B cell (primary cell): ENCODE measurements at places on chromosomes 7 and 10. TPM values are rescaled to one million over a fixed set of nuclear protein-coding genes. Genes with fewer than 3 reads are reported as not detected.

The SMARCD3 gene
- 0.29 TPM in 1 of 2 replicates, not detected in the other for total RNA-seq

GRCh38 chr10:102334101-102334500 lies 61.4 kb upstream of the NFKB2 start:
- no peak overlapping the region for H3K27ac ChIP-seq
- H3K36me3 ChIP-seq = peaks cover 12% of the 10 kb centered on the region

The ANKRD2 gene
- total RNA-seq = not detected in 2 replicates

DNA sequence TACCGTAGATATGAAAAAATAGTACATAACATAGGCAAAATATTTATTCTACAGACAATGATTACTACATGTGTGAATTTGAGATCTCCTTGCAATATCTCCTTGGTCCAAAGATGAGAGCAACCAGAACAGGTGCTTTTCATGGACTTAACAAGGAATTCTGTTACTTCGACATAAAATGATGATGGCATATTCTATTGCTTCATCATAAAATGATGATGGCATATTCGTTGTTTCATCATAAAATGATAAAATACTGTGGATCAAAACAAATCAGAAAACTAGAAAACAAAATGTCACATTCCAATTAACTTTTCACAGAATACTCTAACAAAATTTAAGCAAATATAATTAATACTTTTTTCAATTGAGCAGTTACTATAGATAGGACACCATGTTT lies 4.8 kb downstream of the OSBPL3 start:
- H3K4me1 ChIP-seq = peaks cover 10% of the 10 kb centered on the region
- no peak overlapping the region for H3K27ac ChIP-seq
- no peak overlapping the region for H3K4me3 ChIP-seq
- no peaks in the 10 kb centered on the region for H3K27me3 ChIP-seq
- no peak for DNase-seq
- H3K36me3 ChIP-seq = no peaks in the 10 kb centered on the region

- H3K36me3 ChIP-seq = no peaks in the 10 kb centered on the region
- DNase-seq = no peak
- no peaks in the 10 kb centered on the region for H3K4me1 ChIP-seq
- no peak overlapping the region for H3K27ac ChIP-seq
- no peaks in the 10 kb centered on the region for H3K27me3 ChIP-seq
Observed at GRCh38 chr7:67413670-67414069, 417.0 kb downstream of the TYW1 start.

DNA sequence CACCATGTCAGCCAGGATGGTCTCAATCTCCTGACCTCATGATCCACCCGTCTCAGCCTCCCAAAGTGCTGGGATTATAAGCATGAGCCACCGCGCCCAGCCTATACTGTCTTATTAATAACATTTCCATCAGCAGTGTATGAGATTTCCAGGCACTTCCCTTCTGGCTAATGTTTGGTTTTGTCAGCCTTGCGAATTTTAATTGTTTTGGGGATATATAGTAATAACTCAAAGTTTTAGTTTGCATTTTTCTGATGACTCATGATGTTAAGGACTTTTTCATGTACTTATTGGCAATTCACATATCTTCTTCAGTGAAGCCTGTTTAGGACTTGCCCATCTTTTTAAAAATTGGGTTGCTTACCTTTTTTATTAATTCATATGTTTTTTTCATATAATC lies 76.0 kb downstream of the TMEM270 start:
- H3K36me3 ChIP-seq = no peaks in the 10 kb centered on the region
- no peak overlapping the region for H3K4me3 ChIP-seq
- H3K4me1 ChIP-seq = no peaks in the 10 kb centered on the region
- no peak for DNase-seq
- no peak overlapping the region for H3K27ac ChIP-seq

The FAM241B gene
- total RNA-seq = 0.54 and 1.1 TPM in 2 replicates

GRCh38 chr10:48285710-48286109 lies 11.2 kb upstream of the FRMPD2 start:
- no peaks in the 10 kb centered on the region for H3K4me1 ChIP-seq
- DNase-seq = no peak
- no peak overlapping the region for H3K4me3 ChIP-seq
- H3K27ac ChIP-seq = no peak overlapping the region
- H3K36me3 ChIP-seq = no peaks in the 10 kb centered on the region

DNA sequence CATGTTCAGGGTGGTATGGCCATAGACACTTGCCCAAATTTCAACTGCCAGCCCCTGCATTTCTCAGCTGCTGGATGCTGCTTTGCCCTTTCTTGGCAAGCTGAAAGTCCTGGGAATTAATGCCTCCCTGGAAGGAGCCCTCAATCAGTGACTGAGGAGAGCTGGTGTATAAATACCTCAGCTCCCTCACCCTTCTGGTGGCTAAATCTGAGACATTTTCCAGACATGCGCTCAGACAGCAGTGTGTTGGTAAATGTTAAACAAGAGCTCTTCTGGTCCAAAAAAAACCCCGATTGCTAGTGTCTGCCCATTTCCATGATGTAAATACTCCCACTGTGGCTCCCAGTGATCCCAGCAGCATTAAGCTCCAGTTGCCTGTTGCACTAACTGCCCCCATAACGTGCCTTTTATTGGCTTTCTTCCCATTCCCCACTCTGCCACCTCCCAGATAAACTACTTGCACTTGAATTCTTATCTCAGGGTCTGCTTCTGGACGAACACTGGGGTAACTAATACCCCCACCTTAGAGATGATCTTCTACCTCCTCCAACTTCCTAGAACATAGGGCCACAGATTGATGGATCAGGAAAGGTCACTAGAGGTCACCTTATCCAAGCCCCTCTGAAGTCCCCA lies 6.7 kb upstream of the MYH16 start:
- no peak for DNase-seq
- no peak overlapping the region for H3K27ac ChIP-seq
- H3K27me3 ChIP-seq = no peaks in the 10 kb centered on the region
- H3K4me1 ChIP-seq = no peaks in the 10 kb centered on the region

DNA sequence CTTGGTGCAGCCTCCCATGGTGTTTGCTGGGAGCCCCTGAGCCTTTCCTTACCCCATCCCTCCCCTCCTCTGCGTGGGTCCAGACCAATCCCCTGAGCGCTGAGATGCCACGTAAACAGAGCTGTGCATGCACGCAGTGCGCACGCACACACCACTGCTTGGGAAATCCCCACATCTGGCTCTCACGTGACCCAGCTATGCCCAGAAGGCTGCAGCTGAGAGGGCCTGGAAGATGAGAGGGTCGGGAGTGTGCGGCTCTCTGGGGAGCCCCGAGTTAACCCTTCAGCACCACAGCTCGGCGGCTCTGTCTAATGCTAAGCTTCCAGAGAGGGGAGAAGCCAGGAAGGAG lies 177.2 kb downstream of the SH3PXD2A start:
- H3K36me3 ChIP-seq = no peaks in the 10 kb centered on the region
- H3K4me1 ChIP-seq = peaks cover 31% of the 10 kb centered on the region
- peak; percentile 96 for DNase-seq
- peak overlapping the region; percentile 80 for H3K27ac ChIP-seq
- peak overlapping the region; percentile 36 for H3K4me3 ChIP-seq
- H3K27me3 ChIP-seq = no peaks in the 10 kb centered on the region

The ACSL5 gene
- total RNA-seq = 36.2 and 37.6 TPM in 2 replicates

- DNase-seq = no peak
- H3K4me1 ChIP-seq = no peaks in the 10 kb centered on the region
- no peaks in the 10 kb centered on the region for H3K27me3 ChIP-seq
- H3K27ac ChIP-seq = no peak overlapping the region
Observed at GRCh38 chr10:78455236-78455635, 421.6 kb downstream of the RPS24 start.

GRCh38 chr10:89750441-89750840 lies 49.1 kb downstream of the KIF20B start:
- no peak overlapping the region for H3K4me3 ChIP-seq
- no peak for DNase-seq
- no peak overlapping the region for H3K27ac ChIP-seq
- H3K36me3 ChIP-seq = peaks cover 5% of the 10 kb centered on the region
- no peaks in the 10 kb centered on the region for H3K4me1 ChIP-seq
- no peaks in the 10 kb centered on the region for H3K27me3 ChIP-seq

DNA sequence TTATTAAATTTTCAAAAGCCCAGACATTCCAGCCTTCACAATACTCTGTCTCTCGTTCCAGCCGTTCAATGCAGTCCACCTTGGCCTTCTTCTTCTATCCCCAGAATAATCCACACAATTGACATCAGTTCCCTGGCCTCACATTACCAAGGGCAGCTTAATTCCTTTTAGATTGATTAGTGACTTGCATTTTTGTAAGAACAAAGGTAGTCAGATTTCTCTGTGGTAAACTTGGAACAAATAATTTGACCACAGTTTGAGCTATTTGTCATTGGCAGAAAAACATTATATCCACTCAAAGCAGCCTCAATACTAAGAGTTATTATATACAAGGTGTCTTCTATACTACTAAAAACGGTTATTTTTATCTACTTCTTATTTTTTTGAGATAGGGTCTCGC lies 5.1 kb upstream of the CYTH3 start:
- H3K4me3 ChIP-seq = no peak overlapping the region
- peaks cover 7% of the 10 kb centered on the region for H3K4me1 ChIP-seq
- H3K27me3 ChIP-seq = no peaks in the 10 kb centered on the region
- no peak overlapping the region for H3K27ac ChIP-seq
- H3K36me3 ChIP-seq = no peaks in the 10 kb centered on the region

GRCh38 chr7:47672271-47672791 lies 90.4 kb upstream of the TNS3 start:
- H3K27me3 ChIP-seq = no peaks in the 10 kb centered on the region
- no peaks in the 10 kb centered on the region for H3K36me3 ChIP-seq
- H3K4me1 ChIP-seq = peaks cover 50% of the 10 kb centered on the region
- H3K27ac ChIP-seq = peak overlapping the region; percentile 90
- peak; percentile 83 for DNase-seq

DNA sequence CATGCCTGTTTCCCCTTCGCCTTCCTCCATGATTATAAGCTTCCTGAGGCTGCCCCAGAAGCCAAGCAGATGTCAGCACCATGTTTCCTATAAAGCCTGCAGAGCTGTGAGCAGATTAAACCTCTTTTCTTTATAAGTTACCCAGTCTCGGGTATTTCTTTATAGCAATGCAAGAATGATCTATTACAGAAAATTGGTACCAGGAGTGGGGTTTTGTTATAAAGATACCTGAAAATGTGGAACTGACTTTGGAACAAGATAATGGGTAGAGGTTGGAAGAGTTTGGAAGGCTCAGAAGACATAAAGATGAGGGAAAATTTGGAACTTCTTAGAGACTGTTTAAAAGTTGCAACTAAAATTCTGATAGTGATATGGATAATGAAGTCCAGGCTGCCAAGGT lies 4.8 kb upstream of the RSU1 start:
- H3K36me3 ChIP-seq = no peaks in the 10 kb centered on the region
- H3K27ac ChIP-seq = no peak overlapping the region
- DNase-seq = no peak
- H3K4me3 ChIP-seq = no peak overlapping the region
- H3K27me3 ChIP-seq = no peaks in the 10 kb centered on the region

DNA sequence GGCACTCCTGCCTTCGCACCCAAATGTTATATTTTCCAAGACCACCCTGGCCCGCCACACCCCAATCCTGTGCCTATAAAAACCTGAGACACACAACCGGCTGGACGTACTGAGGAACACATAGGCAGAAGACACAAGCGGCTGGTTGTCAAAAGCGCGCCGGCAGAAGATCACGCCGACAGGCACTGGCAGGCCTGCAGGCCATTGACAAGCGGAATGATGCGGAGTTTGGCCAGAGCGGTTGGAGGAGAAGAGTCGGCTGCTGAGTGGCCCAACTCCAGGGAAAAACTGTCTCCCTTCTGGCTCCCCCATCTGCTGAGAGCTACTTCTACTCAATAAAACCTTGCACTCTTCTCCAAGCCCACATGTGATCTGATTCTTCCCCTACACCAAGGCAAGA lies 39.7 kb upstream of the SAMD8 start:
- DNase-seq = no peak
- H3K36me3 ChIP-seq = no peaks in the 10 kb centered on the region
- no peak overlapping the region for H3K27ac ChIP-seq

DNA sequence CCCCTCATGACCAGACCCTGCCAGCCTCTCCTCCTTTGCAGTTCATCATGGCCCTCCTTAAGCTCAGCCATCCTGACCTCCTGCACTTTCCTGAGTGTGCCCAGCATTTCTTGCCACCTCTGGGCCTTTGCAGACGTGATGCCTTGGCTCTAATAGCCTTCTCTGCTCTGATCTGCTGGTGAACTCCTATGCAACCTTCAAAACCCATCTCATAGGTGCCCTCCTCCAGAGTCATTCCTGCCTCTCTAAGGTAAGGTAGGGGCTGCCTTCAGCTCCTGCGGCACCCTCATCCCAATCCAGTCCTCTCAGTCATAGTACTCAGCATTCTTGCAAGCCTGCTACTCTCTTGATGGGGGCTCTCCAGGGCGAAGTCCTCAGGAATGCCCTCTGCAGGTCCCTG lies 19.3 kb upstream of the ELN start:
- H3K4me1 ChIP-seq = no peaks in the 10 kb centered on the region
- no peak for DNase-seq
- no peaks in the 10 kb centered on the region for H3K27me3 ChIP-seq
- no peaks in the 10 kb centered on the region for H3K36me3 ChIP-seq
- H3K27ac ChIP-seq = no peak overlapping the region
- no peak overlapping the region for H3K4me3 ChIP-seq

GRCh38 chr10:92689663-92690210 lies at the start of gene HHEX:
HHEX (plus strand) TSS chr10:92689955; CDS start chr10:92689987, 32 bp downstream.
- H3K36me3 ChIP-seq = peaks cover 29% of the 10 kb centered on the region
- peak; percentile 88 for DNase-seq
- peak within 1 kb of the TSS; percentile 95 for H3K4me3 ChIP-seq
- no peaks in the 10 kb centered on the region for H3K27me3 ChIP-seq

GRCh38 chr7:87480386-87480785 lies 4.9 kb upstream of the ABCB4 start:
- no peak overlapping the region for H3K27ac ChIP-seq
- no peaks in the 10 kb centered on the region for H3K27me3 ChIP-seq
- H3K4me3 ChIP-seq = no peak overlapping the region
- H3K36me3 ChIP-seq = no peaks in the 10 kb centered on the region
- no peak for DNase-seq

The ACSM6 gene
- not detected in 2 replicates for total RNA-seq

DNA sequence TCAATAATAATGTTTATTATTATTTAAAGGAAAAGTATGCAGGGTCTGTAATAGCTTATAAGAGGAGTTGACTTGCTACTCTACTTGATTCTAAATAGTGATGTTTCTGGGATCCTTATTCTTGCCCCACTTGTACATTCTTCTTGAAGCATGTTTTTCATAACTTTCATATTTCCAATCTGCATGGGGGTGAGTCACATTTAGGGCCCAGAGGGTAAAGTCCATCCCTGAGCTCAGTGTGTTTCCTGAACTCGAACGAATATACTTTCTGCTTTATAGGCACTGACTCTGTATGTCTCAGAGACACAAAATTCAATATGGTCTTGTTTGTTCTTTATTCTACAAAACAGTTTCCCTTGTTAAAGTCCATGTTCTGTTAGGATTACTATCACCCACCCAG lies 61.0 kb upstream of the SMIM30 start:
- no peaks in the 10 kb centered on the region for H3K36me3 ChIP-seq
- H3K4me1 ChIP-seq = no peaks in the 10 kb centered on the region
- DNase-seq = no peak
- no peak overlapping the region for H3K4me3 ChIP-seq
- H3K27me3 ChIP-seq = no peaks in the 10 kb centered on the region

GRCh38 chr10:93115661-93116383 lies 42.1 kb downstream of the CYP26A1 start:
- no peaks in the 10 kb centered on the region for H3K27me3 ChIP-seq
- peaks cover 12% of the 10 kb centered on the region for H3K4me1 ChIP-seq
- no peak overlapping the region for H3K27ac ChIP-seq
- no peak overlapping the region for H3K4me3 ChIP-seq
- peak; percentile 77 for DNase-seq
- no peaks in the 10 kb centered on the region for H3K36me3 ChIP-seq
